EL (cell line): ENCODE measurements at places on chromosomes 6 and 20.

DNA sequence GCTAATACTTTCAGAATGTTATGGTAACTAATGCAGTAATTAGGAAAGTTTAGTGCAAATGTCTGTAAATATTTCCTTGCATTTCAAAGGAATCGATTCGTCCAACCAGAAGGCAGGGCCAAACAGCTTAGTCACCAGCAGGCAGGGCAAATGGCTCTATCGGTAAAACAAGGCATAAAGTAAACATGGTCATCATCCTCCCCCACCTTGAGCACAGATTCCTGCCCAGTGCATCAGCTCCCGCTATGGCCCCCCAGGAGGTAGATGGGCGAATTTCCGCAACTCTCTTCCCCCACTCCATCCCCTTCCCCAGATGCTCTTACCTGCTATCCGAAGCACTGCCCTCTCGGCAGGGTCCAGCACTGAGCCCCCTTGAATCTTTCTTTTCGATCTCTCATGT, 103.8 kb upstream of the BEND6 start:
- peak; percentile 77 for DNase-seq

DNA sequence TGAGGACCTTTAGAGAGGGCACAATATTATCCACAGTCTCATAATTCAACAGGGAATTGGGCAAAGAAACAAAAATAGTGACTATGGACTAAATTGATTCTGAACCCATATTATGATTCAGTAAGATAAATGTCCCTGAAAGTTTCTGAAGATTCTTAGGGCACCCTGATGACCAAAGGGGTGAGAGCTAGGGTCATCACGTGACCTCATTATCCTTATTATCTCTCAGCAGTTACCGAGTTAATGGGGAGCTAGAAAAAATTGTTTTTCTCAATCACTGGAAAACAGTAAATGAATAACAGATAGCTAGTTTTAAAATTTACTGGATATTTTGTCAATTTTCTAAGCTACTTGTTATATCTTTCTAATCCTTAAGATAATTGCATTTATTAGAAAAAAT, 639.5 kb downstream of the PRKN start:
- DNase-seq: no peak

DNA sequence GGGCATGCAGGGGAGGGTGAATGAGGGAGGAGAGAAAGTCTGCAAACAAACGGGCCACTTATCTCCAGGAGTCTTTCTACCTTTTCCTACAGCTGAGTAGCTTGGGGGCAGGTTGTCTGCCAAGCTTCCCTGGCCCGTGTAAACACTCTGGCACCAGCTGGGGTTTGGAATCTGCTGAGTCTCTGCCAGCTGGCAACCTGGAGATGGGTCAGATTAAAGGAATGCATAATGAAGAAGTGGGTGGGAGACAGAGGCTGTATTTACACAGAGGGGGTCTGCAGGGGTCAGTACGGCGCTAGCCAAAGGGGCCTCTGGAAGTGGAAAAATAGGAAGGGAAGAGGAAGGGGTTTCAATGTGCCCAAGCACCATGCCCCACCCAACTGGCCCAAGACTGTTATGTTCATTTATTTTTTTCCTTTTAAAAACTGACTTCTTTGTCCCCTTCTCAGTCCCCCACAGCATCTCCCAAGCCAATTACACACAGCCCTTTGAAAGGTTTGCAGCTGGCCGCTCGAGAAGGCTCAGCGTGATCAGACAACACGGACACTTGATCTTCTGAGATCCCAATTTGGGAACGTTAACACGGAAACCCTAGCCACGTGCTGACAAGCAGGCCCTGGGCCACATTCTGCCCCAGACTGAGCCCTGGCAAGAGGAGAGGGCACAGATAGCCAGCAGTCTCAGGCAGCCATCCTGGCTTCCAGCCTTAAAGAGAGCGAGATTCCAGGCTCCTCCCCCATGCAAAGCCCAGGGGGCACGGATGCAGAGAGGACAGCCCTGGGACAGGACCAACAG, 25.2 kb downstream of the TRAM2 start:
- peak; percentile 94 for DNase-seq

- no peak for DNase-seq
Measured at GRCh38 chr20:1323830-1324597, 4.9 kb downstream of the SDCBP2 start.

GRCh38 chr20:13251106-13251903, 30.2 kb downstream of the ISM1 start:
- no peak for DNase-seq

DNA sequence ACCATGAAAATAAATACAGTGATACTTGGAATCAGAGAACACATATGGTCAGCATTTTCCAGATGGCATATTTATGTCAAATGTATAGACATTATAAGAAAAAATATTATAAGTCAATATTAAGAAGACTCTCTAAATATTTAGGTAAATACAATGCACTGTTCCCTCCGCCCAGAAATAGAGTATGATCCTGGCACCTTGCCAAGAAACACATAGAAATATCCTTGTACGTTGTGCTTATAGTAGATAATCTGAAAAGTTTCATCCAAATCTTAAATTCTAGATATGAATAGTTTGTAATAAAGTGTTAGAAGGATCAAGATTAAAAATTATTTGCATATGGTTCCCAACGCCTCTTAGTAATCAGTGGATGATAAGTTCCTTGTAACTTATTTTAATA, 645.8 kb upstream of the GJE1 start:
- no peak for DNase-seq

GRCh38 chr6:138255443-138255842, 37.2 kb upstream of the PBOV1 start:
- no peak for DNase-seq

- peak; percentile 74 for DNase-seq
Measured at GRCh38 chr6:75210885-75211739, 5.3 kb upstream of the COL12A1 start.

GRCh38 chr6:31737991-31738979, 1.5 kb upstream of the MSH5 start:
- peak; percentile 81 for DNase-seq

- peak; percentile 78 for DNase-seq
Measured at GRCh38 chr6:36350681-36351571, 14.2 kb upstream of the BNIP5 start.

DNA sequence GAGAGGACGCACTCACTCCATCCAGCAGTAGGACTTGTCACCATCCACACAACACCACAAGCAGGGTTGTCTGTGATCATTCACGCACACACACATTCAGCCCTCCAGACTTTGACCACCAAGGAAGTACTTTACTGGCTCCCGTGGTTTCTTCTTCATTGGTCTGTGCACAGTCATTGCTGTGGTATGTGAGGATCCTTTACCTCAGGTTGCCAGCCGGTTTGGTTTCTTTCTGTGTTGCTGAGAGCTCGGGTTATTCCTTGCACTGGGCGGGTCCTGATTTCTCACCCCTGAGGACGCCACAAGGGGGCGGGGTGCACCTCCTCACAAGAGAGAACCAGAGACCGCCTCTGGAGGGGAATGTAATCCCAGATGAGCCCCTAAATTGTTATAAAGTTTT, 11.2 kb downstream of the SLC35A1 start:
- peak; percentile 84 for DNase-seq

GRCh38 chr6:10837622-10837994, 731 bp downstream of the MAK start:
- DNase-seq: no peak

DNA sequence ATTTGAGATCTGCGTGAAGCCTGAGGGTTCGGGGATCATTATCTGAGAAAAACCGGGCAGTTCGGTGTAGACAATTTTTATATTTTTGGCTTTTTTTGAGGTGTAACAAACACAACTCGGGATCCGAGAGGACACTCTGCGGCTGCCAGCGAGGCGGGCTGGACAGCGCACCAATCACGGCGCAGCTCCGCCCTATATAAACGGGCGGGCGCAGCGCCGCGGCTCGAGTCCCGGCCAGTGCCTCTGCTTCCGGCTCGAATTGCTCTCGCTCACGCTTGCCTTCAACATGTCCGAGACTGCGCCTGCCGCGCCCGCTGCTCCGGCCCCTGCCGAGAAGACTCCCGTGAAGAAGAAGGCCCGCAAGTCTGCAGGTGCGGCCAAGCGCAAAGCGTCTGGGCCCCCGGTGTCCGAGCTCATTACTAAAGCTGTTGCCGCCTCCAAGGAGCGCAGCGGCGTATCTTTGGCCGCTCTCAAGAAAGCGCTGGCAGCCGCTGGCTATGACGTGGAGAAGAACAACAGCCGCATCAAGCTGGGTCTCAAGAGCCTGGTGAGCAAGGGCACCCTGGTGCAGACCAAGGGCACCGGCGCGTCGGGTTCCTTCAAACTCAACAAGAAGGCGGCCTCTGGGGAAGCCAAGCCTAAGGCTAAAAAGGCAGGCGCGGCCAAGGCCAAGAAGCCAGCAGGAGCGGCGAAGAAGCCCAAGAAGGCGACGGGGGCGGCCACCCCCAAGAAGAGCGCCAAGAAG, 69.0 kb downstream of the HFE start:
- DNase-seq: peak; percentile 92

- DNase-seq: peak; percentile 67
Measured at GRCh38 chr6:109073344-109074132, 21.1 kb downstream of the SESN1 start.

DNA sequence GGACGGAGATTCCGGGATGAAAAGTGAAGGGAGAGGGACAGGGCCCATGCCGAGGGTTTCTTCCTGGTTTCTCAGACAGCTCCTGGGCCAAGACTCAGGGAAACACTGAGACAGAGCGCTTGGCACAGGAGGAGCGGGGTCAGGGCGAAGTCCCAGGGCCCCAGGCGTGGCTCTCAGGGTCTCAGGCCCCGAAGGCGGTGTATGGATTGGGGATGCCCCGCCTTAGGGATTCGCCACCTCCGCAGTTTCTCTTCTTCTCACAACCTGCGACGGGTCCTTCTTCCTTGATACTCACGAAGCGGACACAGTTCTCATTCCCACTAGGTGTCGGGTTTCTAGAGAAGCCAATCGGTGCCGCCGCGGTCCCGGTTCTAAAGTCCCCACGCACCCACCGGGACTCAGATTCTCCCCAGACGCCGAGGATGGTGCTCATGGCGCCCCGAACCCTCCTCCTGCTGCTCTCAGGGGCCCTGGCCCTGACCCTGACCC, 55.0 kb upstream of the HLA-A start:
- DNase-seq: peak; percentile 40

DNA sequence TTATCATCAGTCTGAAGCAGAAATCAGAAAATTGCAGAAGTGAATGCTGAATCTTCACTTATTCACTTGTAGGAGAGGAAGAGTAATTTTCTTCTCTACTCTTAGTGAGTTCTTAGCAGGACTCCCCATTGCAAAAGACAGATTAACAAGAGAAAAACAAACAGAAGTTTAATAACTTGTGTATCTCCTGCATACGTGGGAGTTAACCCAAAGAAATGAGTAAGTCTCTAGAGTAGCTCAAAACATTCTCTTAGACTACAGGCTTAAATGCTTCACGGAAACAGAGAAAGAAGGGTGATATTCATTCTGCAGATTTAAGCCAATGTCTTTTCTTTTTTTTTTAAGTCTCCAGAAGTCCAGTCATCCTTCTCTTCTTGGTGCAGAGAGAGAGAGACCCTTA, 97.9 kb upstream of the TMEM181 start:
- no peak for DNase-seq

DNA sequence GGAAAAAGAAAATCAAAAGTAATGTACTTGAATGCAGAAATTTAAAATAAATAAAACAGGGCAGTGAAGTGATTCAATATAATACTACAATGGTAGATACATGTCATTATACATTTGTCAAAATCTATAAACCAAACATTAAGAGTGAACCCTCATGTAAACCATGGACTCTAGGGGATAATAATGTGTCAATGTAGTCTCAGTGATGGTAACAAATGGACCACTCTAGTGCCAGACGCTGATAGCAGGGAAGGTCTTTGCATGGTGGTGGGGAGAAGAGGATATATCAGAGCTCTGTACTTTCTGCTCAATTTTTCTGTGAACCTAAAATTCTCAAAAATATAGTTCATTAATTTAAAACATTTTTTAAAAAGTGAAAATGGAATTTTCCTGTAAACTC, 19.8 kb upstream of the STXBP5 start:
- no peak for DNase-seq

- DNase-seq: no peak
Measured at GRCh38 chr6:27980111-27980510, 23.1 kb downstream of the OR2B6 start.

DNA sequence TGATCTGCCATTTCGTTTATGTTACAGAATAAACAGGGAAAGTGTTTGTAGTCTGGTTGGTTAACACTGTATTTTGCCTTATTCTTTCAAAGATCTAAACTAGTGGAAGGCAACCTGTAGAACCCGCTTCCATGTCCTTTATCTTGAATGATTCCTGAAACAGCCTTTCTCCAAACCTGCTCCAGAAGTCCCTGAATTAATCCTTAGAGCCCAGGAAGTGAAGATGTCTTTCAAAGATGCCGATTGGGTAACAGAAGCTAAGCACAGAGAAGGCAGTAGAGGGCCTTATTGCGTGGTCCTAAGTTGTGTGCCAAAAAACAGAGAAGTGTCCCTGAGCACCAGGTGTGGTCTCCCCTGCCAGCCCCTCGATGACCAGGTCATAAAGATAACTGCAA, 19.2 kb upstream of the ZSCAN16 start:
- peak; percentile 32 for DNase-seq

GRCh38 chr6:21961226-21961625, 335.6 kb downstream of the PRL start:
- no peak for DNase-seq

- DNase-seq: peak; percentile 36
Measured at GRCh38 chr6:1552296-1552761, 57.4 kb upstream of the FOXC1 start.

DNA sequence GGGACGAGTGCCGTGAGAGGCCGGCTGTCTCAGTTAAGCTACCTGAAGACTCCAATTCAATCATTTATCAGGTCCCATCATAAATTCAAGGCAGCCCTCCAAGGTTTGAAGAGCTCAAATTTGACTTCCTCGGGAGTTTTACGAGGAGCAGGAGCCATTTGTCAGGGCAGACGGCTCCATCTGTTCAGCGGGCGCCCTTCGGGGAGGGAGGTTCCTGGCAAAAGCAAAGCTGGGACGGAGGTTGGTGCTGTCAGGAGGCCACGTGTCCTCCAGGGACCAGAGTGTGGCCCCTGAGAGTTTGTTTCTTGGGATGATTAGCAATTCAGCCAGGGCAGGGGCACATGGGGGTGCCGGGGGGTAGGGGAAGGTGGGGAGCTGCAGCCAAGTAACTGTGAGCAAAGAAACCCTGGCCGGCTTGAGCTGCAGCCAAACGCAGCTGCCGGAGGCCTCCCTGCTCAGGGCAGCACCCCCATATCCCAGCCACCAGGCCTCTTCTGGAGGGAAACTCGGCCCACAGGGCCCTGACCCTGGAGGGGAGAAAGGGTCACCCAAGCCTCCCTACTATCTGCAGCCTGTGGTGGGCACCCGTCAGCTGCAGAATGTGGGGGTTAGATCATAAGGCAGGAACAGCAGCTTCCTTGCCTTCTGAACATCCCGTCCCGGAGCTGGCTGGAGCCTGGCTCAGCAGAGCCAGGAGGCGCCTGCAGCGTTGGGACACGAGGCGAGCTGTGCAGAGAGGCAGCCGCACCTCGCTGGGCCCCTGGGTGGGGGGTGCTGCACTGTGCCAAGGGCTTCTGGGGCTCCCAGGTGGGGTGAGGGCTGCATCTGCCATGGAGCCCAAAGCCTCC, 63.6 kb upstream of the GATA5 start:
- DNase-seq: no peak
